ENCODE measurements at places on chromosomes 4 and X. TPM values are rescaled to one million over a fixed set of nuclear protein-coding genes. Genes with fewer than 3 reads are reported as not detected.
A peak's percentile ranks its signal among the peaks of the same experiment; 100 is the strongest.

DNA sequence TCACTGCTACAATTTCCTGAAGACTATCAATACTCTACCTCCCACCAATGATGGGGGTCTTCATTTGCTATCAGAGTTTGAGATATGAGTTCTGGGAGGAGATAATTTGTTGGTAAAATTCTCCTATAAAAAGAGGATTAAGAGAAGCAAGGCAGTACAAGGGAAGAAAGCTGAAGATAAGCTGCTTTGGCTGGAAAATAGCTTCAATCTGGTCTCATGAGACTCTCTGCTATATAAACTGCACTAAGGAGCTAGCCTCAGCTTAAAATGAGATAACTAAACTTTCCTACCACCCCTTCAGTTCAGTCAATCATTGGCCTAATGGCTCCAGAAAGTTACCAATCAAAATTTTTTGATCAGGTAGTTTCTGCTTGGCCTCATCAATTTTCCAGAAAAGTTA is 2105.0 kb downstream of the ARAP2 start:
- no peak for DNase-seq
- no peaks in the 10 kb centered on the region for H3K36me3 ChIP-seq
- H3K4me3 ChIP-seq = no peak overlapping the region
- H3K4me1 ChIP-seq = no peaks in the 10 kb centered on the region
- H3K27me3 ChIP-seq = no peaks in the 10 kb centered on the region

- no peaks in the 10 kb centered on the region for H3K27me3 ChIP-seq
- no peaks in the 10 kb centered on the region for H3K4me1 ChIP-seq
- H3K4me3 ChIP-seq = no peak overlapping the region
- DNase-seq = no peak
- H3K27ac ChIP-seq = no peak overlapping the region
- H3K36me3 ChIP-seq = no peaks in the 10 kb centered on the region
Measured at GRCh38 chr4:22014222-22014741, 65.7 kb upstream of the KCNIP4 start.

- H3K27ac ChIP-seq = no peak overlapping the region
- no peaks in the 10 kb centered on the region for H3K36me3 ChIP-seq
- no peaks in the 10 kb centered on the region for H3K4me1 ChIP-seq
- peaks cover 7% of the 10 kb centered on the region for H3K27me3 ChIP-seq
- no peak overlapping the region for H3K4me3 ChIP-seq
Measured at GRCh38 chrX:95040104-95040503, 1366.1 kb downstream of the FAM133A start.

GRCh38 chr4:113496698-113497097 is 264.8 kb downstream of the CAMK2D start:
- H3K27me3 ChIP-seq = no peaks in the 10 kb centered on the region
- H3K36me3 ChIP-seq = no peaks in the 10 kb centered on the region
- peaks cover 14% of the 10 kb centered on the region for H3K4me1 ChIP-seq
- H3K4me3 ChIP-seq = no peak overlapping the region

DNA sequence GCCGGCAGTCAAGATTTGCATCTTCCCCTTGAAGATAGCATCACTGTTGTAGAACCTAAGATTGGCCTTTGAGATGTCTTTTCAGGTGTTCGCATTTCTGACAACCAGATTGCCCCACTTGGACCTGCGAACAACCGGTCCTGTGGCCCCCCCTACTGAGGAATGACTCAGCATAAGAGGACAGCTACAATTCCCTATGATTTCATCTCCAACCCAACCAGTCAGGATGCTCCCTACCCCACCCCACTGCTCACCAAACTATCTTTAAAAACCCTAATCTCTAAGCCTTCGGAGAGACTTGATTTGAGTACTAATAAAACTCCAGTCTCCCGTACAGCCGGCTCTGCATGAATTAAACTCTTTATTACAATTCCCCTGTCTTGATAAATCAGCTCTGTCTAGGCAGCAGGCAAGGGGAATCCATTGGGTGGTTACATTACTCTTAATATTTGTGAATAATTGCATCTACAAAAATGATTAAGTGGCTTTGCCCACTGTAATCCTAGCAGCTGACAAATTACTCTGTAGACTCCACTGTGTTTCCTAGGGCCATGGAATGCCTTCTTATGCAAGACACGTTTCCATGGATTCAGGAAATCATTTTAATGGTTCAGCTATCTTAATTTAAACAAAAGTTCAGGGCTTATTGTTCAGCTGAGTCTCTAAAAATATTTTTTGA is 95.4 kb downstream of the GPR143 start:
- no peak overlapping the region for H3K27ac ChIP-seq
- no peak overlapping the region for H3K4me3 ChIP-seq
- DNase-seq = no peak
- H3K27me3 ChIP-seq = no peaks in the 10 kb centered on the region
- H3K36me3 ChIP-seq = no peaks in the 10 kb centered on the region

- DNase-seq = peak; percentile 11
- no peaks in the 10 kb centered on the region for H3K27me3 ChIP-seq
- no peak overlapping the region for H3K4me3 ChIP-seq
- H3K27ac ChIP-seq = no peak overlapping the region
Measured at GRCh38 chr4:22932326-22932725, 239.6 kb downstream of the GBA3 start.

DNA sequence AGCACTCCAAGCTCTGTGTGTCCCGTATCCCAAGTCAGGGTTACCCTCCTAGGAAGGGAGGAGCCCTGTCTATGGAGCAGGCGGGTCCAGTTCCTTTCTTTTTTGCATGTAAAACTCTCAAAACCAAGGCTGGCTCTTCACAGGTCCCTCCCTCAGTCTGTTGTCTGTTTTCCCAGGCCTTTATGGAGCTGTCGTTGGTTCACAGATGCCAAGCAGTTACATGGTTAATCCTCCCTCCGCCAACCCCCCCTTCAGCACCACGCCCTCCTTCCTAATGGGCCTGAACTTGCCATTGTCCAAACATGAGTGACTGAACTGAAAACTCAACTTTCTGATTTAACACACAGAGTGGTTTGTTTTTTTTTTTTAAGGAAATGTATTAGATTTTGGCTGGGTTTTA is 148.3 kb downstream of the STOX2 start:
- no peaks in the 10 kb centered on the region for H3K4me1 ChIP-seq
- DNase-seq = no peak
- H3K4me3 ChIP-seq = no peak overlapping the region
- no peak overlapping the region for H3K27ac ChIP-seq
- H3K36me3 ChIP-seq = no peaks in the 10 kb centered on the region

DNA sequence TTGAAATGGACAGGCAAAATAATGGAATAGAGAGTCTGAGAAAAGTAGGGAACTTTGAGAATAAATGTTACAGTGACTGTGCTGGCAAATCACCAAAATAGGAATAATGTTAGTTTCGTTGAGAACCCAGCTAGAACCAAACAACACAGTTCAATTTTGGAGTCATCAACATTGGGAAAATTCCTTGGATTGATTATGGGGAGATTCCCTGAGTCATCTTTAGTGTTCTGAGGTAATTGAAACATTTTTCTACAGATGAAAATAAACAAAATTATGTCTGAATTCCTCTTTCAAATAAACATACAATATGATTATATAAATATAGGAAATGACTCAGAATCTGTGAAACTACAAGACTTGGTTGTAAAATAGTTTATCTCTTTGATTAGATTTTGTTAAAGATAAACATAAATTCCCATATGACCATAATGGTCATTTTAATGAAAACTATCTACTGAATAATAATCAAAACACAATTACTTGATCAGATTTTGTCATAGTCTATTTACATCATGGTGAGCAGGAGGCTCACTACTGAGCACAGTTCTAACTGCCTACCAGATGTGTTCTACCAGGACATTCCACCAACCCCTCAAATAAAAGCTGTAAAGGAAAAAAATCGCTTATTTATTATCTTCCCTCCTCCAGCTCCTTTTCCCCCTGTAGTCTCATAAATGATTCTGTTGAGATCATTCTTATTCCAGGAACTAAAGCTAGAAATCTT is 51.4 kb upstream of the GABRA2 start:
- no peak for DNase-seq
- no peaks in the 10 kb centered on the region for H3K4me1 ChIP-seq
- H3K27ac ChIP-seq = no peak overlapping the region

DNA sequence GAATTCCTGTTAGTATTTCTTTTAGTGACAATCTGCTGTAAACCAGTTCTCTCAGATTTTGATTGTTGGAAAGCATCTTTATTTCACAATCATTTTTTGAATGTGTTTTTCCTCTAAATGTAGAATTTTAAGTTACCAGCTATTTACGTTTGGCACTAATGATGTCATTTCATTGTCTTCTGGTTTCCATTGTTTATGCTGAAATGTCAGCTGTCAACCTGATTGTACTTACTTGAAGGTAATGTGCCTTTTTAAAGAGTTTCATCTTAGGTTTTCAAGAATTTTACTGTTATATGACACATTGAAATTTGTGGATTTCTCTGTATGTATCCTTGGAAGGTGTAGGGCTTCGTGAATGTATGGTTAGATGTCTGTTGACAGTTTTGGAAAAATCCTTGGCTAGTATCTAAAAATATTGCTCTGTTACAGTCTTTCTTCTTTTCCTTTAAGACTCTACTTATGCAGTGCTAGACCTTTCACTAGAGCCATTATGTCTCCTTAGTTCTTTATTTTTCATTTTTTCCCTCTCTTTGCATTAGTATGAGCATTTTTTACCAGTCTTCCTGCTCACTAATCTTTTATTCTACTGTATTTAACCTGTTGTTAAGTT is 30.4 kb downstream of the SMAD1 start:
- DNase-seq = no peak
- H3K4me1 ChIP-seq = peaks cover 9% of the 10 kb centered on the region
- no peak overlapping the region for H3K4me3 ChIP-seq
- H3K27ac ChIP-seq = no peak overlapping the region
- H3K27me3 ChIP-seq = no peaks in the 10 kb centered on the region

DNA sequence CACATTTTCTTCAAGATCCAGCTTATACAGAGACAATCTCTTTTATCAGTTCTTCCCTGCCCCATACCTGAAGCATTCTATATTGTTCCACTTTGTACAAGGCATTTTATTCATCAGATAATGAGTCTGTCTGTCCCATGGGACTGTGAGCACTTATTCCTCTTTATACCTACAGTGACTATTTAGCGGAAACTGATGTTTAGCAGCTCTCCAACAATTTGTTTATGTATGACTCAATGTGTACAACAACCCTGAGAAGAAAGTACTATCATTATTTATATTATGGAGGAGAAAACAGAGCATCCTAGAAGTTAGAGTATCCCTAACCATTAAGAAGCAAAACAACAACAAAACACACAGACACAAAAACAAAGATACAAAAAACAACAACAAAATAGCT is 306.5 kb downstream of the PRDM5 start:
- H3K27me3 ChIP-seq = no peaks in the 10 kb centered on the region
- no peak overlapping the region for H3K4me3 ChIP-seq

DNA sequence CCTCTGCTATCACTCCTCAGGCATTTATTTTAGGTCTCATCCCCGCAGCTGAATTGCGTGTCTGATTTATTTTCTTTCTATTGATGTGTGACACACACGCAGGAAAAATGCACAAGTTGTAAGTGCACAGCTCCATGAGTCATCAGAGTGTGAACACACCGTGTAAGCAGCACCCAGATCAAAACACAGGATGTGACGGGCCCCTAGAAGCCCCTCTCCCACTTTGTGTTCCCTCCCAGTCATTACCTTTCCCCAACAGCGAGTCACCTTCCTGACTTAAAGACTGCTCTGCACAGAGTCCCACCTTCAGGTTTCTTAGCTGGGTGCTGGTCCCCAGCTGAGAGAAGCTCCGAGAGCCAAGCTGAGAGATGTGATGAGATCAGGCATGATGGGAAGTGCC is 436.7 kb downstream of the MID1IP1 start:
- no peak for DNase-seq
- no peaks in the 10 kb centered on the region for H3K36me3 ChIP-seq
- no peak overlapping the region for H3K4me3 ChIP-seq
- no peaks in the 10 kb centered on the region for H3K27me3 ChIP-seq

- peak overlapping the region; percentile 61 for H3K27ac ChIP-seq
- no peak overlapping the region for H3K4me3 ChIP-seq
- peak; percentile 78 for DNase-seq
- no peaks in the 10 kb centered on the region for H3K27me3 ChIP-seq
- H3K4me1 ChIP-seq = peaks cover 13% of the 10 kb centered on the region
Measured at GRCh38 chr4:109735566-109736365, 5.9 kb upstream of the PLA2G12A start.

- H3K36me3 ChIP-seq = no peaks in the 10 kb centered on the region
- no peaks in the 10 kb centered on the region for H3K27me3 ChIP-seq
- H3K27ac ChIP-seq = no peak overlapping the region
- no peaks in the 10 kb centered on the region for H3K4me1 ChIP-seq
- H3K4me3 ChIP-seq = no peak overlapping the region
Measured at GRCh38 chr4:39390603-39391002, 16.1 kb upstream of the KLB start.

DNA sequence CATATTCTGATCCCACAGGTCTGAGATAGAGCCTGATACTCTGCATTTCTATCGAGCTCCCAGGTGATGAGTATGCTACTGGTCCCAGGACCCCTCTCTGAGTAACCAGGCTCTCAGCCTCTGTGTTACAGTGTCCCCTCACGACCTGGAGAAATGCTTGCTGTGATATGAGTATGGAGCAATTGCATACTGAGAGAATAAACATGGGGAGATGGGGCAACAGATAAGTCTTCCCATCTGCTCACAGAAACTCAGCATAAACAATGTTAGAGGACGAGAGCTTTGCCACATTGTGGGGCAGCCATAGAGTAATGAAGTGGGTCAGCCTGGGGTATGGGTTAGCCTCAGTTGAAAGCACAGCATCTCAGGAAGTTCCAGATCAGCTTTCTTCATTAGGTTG is 82.6 kb upstream of the HS3ST1 start:
- H3K36me3 ChIP-seq = no peaks in the 10 kb centered on the region
- H3K27ac ChIP-seq = no peak overlapping the region
- no peak for DNase-seq
- no peak overlapping the region for H3K4me3 ChIP-seq
- no peaks in the 10 kb centered on the region for H3K4me1 ChIP-seq

- no peak for DNase-seq
- H3K4me3 ChIP-seq = no peak overlapping the region
- H3K27ac ChIP-seq = no peak overlapping the region
- H3K4me1 ChIP-seq = no peaks in the 10 kb centered on the region
- no peaks in the 10 kb centered on the region for H3K36me3 ChIP-seq
Measured at GRCh38 chr4:115454228-115454627, 340.8 kb upstream of the NDST4 start.

GRCh38 chrX:114210879-114211278 is 373.0 kb upstream of the HTR2C start:
- no peak overlapping the region for H3K27ac ChIP-seq
- no peak overlapping the region for H3K4me3 ChIP-seq
- DNase-seq = no peak

GRCh38 chr4:151729731-151730559 is 30.9 kb downstream of the GATB start:
- H3K27me3 ChIP-seq = no peaks in the 10 kb centered on the region
- H3K4me3 ChIP-seq = no peak overlapping the region
- no peak overlapping the region for H3K27ac ChIP-seq

GRCh38 chr4:119676101-119676500 is 47.5 kb upstream of the PDE5A start:
- H3K4me1 ChIP-seq = no peaks in the 10 kb centered on the region
- H3K27ac ChIP-seq = no peak overlapping the region
- H3K27me3 ChIP-seq = no peaks in the 10 kb centered on the region
- no peak overlapping the region for H3K4me3 ChIP-seq
- H3K36me3 ChIP-seq = no peaks in the 10 kb centered on the region

- H3K27ac ChIP-seq = no peak overlapping the region
- H3K4me3 ChIP-seq = no peak overlapping the region
- no peak for DNase-seq
- no peaks in the 10 kb centered on the region for H3K36me3 ChIP-seq
Measured at GRCh38 chrX:13082206-13083065, 38.0 kb upstream of the FAM9C start.

PRKG2 gene
- total RNA-seq = 0.67 TPM

PSAPL1 gene
- not detected for total RNA-seq

WDFY3 gene
- 25.3 TPM for total RNA-seq

GAB1 gene
- 13.1 TPM for total RNA-seq

INTS6L gene
- 1.0 TPM for total RNA-seq

SPANXA1 gene
- not detected for total RNA-seq

TLR10 gene
- total RNA-seq = 0.16 TPM

SH3TC1 gene
- total RNA-seq = 28.0 TPM

GABRB1 gene
- not detected for total RNA-seq

AMBN gene
- not detected for total RNA-seq

All from pancreas (tissue), 10 donors.